ENCODE measurements at places on chromosomes 3 and 15.
A peak's percentile ranks its signal among the peaks of the same experiment; 100 is the strongest.

DNA sequence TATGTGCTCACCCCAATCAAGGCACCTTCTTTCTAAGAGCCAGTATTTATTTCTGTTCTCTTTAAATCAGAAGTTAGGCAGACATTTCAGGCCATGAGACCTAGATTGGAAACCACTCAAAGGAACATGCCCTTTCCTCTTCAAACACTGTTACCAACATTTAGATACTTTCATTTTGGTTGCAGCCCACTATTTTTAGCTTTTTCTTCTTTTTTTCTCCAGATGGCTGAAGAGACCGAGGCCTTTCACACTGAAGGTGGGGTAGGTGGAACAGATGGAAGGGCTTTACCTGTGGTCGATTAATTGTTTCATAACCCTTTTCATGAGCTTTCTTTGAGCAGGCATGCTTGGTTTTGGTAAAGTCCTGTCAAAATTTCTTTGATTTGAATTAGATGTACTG is 10.9 kb upstream of the LZTFL1 start:
- no peak for DNase-seq

GRCh38 chr15:69288531-69289341 is 10.0 kb upstream of the PAQR5 start:
- DNase-seq = peak; percentile 17

DNA sequence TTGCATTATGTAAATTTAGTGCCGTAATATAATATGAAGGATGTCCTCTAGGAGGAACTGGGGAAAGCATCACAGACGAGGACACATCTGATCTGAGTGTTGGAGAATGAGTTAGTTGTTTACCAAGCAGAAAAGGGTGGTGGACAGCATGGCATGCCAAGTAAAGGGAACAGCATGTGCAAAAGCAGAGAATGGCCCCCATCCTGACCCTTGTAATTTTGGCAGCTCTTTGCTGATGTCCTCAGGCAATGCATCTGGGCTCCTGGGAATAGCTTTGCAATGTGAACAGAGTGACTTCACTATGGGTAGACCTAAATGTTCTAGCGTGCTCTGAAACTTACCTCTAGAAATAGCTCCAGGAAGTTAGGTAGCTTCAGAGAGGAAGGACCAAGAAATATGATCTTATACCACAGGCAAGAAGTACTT is 263.3 kb downstream of the LPP start:
- no peak for DNase-seq

GRCh38 chr3:178181784-178182183 is 354.5 kb upstream of the KCNMB2 start:
- DNase-seq = no peak

DNA sequence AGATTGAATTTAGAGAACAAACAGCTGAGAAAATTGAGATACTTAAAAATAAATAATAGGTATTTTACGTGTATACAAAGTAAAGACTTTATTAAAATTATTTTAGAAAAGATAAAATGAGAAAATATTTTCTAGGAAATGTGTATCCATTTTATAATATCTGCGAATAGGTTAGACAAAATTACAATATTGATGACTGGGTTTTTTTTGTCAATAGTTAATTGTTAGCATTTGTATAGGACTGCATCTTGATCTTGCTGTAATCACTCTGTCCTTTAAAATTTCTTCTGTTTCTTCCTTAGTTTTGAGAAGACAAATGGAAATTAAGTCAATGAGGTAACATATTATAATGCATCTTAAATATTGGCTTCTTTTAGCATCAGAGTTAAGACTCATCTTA is 50.3 kb downstream of the MEF2A start:
- DNase-seq = no peak

GRCh38 chr15:78360367-78360801 is 20.2 kb downstream of the CRABP1 start:
- no peak for DNase-seq

DNA sequence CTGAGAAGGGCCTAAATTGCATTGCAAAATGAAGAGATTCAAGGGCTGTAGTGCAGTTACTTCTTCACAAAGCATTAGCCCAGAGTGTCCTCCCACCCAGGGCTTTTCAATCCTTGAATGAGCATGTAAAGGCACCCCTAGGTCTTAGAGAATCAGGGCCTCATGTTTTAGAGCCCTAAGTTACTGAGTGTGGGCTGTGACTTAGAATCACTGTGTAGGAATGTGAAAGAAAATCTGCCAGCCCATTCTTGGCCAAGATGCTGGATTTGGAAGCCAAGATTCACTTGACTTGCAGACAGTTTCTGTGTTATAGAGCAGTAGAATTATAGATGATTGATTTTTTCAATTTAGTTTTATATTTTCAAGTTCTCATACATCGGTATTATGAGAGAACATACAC is 153.2 kb downstream of the MYRIP start:
- no peak for DNase-seq

DNA sequence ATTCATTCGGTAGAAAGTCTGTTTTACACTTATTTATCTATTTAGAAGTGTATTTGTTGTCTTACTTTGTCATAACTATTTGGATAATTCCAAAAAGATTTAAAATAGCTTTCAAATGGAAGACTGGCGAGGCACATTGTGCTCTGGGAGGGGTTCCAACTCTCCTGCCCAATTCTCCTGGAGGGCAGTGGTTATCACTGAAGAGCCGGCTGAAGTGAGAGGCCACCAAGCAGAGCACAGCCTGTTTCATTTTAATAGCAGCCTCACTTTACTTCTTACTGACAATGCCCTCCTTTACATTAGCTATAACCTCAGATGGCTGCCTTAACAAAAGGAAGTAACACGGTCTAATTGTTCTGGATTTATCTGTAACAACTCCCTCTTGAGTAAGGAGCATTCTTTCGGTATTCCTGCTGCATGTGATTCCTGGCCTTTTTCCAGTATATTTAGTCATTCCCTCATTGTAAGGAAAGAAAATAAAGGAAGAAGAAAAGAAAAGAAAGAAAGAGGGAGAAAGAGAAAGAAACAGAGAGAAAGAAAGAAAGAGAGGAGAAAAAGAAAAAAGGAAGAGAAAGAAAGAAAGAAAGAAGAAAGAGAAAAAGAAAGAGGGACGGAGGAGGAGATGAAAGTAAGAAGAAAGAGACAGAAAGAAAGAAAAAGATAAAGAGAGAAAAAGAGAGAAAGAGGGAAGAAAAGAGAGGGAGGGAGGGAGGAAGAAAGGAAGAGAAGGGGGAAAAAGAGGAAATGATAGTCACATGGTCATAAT is 339.8 kb upstream of the WNT5A start:
- DNase-seq = no peak

GRCh38 chr15:88301311-88301710 is 44.8 kb upstream of the NTRK3 start:
- DNase-seq = no peak

DNA sequence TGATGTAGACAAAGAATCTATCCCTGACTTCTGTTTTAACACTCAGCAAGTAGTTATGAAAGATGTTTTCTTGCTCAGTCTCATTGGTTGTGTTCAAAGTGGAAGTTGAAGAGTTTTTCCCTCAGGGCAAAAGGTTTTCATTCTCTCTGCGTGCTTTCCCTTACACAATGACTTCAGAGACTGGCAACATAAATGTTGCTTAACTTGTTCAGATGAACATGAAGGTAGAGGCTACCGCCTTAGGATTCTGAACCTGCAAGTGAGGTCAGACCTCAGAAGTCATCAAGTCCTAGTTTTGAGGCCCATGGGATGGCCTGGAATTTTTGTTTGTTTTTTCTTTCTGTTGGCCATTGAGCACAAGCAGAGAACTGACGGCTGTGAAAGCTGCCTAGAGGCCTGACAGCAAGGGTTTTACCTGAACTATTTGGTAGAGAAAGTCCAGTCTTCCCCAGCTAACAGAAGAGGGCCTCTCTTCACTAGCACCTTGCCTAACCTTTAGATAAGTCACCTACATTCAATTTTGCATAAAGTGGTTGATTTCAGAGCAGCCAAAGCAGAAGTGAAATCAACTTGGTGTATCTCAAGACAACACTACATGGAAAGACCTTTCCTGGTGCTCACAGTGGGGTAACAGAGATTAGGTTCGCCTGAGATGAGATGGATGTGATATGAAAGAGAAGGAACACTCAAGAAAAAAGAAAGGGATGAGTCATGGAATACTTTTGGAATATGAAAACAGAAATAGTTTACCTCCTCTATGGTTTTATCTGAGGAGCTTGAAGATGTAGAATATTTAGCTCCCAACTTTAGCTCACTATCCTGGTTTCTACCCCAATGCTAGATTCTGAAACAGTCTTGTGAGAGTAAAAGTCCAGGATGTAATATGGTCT is 53.6 kb upstream of the AP4E1 start:
- no peak for DNase-seq

DNA sequence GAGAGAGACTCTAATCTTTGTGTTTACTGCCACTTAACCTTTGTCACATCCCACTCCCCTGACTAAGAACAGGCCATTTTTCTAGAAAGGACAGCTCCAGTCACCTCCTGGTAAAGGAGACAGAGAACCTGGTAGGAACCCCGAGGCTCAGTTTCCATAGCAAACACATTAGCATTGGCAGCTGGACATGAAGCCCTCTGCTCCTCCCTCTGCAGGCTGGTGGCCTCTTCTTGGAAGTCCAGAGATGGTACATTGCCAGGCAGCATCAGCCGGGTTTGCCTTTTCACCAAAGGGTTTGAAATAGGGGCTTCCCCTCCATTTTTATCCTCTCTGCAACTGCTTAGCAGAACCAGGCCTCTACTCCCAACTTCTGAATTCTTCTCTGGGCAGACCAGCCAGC is 213.4 kb upstream of the SEMA6D start:
- DNase-seq = no peak

DNA sequence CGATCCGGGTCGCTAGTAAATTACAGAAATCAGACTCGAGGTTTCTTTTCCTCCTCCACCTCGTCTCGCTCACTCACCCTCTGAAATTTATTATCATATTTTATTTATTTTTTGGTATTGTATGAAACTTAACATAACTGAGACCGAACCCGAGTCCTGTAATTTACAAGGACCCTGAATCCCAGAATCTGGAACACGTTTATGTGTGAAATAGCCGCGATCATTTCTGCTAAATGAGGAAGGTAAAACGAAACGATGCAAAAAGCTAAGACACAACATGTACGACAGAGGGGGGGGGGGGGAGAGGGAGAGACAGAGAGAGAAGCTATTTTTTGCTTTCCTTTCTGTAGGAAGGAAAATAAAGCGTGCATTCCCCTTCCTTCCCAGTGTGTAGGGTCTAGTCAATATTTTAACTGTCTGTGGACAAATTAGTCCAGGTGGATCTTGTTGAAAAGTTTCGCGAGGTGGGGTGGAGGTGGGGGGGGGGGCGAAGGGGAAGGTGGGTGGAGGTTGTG is 1.6 kb downstream of the BBX start:
- DNase-seq = no peak

DNA sequence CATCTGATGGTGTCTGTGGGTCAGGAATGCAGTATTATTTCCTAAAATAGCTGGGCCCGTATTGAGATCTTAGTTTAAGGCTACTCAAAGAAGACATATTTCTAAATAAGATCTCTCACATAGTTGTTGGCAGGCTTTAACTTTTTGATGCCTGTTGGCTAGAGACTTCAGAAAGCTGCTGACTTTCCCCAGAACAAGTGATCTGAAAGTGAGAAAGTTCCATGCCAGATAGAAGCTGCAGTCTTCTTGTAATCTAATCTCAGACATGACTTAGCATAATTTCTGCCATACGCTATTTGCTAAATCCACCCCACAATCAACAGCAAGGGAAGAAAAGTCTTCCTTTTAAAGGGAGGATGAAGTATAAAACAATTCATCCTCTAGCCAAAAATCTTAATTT is 867.1 kb downstream of the IGSF11 start:
- no peak for DNase-seq

GRCh38 chr15:27182561-27183110 is 211.7 kb downstream of the GABRG3 start:
- DNase-seq = no peak

GRCh38 chr3:100386437-100387074 is 14.3 kb downstream of the TOMM70 start:
- no peak for DNase-seq

DNA sequence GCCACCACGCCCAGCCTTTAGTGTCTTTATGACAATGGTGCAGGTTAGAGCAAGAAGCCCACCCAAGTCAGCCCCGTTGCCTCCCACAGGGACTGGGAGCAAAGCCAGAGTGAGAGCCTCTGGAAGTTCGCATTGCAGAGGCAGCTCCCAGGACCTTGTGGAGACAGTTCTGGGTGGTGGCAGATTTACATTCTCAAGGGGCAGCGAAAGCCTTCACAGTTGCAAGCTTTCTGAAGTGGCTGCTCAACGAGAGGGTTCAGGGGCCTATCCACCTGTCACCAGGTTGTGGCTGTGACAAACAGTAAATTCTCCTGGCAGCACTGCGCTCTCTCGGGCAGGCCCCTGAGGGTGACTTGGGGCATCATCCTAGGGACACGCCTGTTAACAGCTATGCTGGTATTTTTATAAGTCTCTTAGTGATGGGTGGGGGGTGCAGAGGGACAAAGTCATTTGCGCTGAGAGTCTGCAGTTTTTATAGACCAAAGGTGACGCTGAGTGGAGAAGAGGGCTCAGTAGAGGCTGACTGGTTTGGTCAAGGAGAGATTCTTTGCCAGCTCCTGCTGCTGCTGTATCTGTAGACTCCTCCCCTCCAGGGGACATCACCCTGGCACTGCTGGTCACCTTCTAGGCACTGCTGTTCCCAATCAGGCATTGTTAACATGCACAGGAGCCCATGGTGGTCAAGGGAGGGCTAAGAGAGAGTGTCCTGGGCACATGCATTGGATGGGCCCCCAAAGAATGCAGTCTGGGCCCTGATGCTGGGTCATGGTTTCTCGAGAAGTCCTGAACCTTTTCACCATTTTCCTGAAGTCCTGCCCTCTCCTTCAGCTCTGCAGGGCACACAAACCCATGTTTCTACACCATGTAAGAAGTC is 57.5 kb upstream of the KLF13 start:
- peak; percentile 35 for DNase-seq

DNA sequence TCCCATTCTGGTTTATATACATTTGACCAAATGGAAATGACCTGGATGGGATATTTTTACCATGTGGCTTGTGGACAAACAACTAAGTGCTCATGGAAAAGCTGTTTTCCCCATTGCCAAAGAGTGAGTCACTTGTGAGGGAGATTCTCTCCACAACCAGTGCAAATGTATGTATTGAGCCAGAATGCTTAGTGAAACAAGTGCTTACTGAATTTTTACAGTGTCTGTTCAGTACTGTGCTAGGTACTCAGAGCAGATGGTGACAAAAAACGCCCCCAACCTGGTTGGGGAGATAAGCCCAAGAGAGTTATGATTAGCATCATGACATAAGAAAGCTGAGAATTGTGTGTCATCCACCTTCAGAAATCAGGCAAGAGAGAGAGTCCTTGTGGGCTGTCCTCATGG is 2.3 kb downstream of the CHP1 start:
- no peak for DNase-seq

GRCh38 chr15:99503411-99503810 is 62.4 kb upstream of the MEF2A start:
- no peak for DNase-seq

DNA sequence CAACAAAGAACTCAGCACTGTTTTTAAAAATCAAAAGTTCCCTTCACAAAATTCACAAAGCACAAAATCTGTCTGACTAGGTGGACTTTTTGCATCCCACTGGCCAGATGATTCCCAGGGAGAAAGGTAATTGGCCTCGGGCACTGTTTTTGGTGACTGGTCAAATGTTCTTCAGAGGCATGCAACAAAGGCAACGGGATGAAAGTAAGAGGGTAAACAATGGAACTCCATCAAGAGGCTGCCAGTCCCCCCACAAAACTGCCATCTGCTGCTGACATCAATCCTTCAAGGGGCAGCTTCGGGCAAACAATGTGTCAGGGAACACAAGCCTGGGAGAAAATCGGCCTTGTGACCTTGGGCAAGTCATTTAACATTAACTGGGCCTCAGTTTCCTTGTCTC is 3.3 kb downstream of the SRGAP3 start:
- no peak for DNase-seq

GRCh38 chr15:66917904-66918448 is 147.4 kb upstream of the SMAD3 start:
- no peak for DNase-seq

GRCh38 chr3:129315223-129315997 is 36.7 kb downstream of the HMCES start:
- DNase-seq = no peak
